Hindlimb muscle (tissue), 1 donor: ENCODE measurements at places on chromosomes 7 and 10.
A peak's percentile ranks its signal among the peaks of the same experiment; 100 is the strongest.

- no peak for DNase-seq
These were observed 56.3 kb downstream of the CAMK1D start for GRCh38 chr10:12405342-12406320.

DNA sequence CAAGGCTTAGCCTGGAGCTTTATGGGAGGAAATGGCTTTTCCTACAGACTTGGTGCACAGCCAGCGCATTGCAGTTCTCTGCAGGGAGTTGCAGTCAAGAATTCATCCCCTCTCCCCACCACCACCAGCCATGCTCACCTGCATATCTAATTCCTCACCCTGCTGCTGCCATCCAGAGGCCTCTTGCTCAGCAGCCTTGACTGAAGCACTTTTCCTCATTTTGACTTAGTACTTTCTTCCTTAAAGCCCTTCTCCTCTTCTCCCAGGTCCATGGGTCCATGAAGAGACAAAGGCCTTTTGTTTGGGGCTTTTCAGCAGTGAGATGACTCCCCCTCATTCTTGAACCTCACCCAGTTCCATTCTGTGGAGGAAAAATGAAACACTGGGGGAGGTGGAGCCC, 39.7 kb upstream of the GPR141 start:
- no peak for DNase-seq

GRCh38 chr7:39238234-39238869, 260.6 kb downstream of the POU6F2 start:
- no peak for DNase-seq

DNA sequence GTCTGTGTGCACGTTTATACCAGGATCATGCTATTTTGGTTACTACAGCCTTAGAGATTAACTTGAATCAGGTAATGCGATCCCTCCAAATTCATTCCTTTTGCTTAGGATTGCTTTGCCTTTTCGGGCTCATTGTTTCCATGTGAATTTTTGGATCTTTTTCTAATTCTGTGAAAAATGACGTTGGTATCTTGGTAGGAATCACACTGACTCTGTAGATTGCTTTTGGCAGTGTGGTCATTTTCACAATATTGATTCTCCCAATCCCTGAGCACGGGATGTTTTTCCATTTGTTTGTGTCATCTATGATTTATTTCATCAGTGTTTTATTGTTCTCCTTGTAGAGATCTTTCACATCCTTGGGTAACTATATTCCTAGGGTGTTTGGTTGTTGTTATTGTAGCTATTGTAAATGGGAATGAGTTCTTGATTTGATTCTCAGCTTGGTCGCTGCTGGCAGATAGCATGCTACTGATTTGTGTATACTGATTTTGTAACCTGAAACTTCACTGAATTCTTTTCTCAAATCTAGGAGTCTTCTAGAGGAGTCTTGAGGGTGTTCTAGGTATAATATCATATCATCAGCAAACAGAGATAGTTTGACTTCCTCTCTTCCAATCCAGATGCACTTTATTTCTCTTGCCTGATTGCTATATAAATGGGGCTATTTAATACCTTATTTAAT, 18.2 kb downstream of the SNX8 start:
- DNase-seq = no peak

DNA sequence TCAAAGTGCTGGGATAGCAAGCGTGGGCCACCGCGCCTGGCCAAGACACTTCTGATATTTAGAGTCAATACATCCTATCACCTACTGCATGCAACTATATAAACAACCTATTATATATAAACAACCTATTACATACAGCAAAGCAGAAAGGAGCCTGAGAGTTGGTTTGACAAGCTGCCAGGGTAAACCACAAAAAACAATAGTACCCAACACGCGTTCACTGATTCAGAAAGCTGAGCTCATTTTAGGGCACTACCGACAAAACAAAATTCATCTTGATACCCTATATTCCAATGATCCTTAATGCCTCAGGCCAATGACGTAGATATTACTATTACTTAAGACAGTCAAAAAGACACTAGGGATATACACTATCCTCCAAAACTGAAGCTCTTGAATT, 16.2 kb downstream of the MALSU1 start:
- no peak for DNase-seq

GRCh38 chr10:115696747-115697146, 576.3 kb downstream of the GFRA1 start:
- DNase-seq = no peak

DNA sequence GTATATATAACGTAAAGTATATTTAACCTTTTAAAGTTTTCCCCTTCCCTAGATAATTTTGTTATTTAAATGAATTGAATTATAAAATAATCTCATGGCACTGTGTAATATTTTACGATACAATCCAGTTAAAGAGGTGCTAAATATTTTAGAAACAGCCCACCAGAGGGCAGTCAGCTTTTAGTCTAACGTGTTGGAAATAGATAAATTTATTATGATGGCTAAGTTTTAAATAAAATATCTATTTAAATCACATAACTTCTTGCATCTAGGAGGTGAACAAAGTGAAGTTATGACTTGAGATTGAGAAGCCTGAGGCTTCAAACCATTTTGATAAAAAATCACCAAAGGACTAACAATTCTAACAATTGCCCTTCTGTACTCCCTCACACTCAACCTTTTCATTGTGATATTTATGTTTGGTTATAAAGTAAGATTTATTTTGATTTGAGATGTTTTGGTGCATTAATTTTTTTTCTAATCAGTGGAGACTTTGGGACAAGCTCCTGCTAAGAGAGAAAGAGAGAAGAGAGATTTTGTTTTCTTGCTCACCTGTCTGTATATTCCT, 171.5 kb upstream of the SP4 start:
- peak; percentile 4 for DNase-seq

DNA sequence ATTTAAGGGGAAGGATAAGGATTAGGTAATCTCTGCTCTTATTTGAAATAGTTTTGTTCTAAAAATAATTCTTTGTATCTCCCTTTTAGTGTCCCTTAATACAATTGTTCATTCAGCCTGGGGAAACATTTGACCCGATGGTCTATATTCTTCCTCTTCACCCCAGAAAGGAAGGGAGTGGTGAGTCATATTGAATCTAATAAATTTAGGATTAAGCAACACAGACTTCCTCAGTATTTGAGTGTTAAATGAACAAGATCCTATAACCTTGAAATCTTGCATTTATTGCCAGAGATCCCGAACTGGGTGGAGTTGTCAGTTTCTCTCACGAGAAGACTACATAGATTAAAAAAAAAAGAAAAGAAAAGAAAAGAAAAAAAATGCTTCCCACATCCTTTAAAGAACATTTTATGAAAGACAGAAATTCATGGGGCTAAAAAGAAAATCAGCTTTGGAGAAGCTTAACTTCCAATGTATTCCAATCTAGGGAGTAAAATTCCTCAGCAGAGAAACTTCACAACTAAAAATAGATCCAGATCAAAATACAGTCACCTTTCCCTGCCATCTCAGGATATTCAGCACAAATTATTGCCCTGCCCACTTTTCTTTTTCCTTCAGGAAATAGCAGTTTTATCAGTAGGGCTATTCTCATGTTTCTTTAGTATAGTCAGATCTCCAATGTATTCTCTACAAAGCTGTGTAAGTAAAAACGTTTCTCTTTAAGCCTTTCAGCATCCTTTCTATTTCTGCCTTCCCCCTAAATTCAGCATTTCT, 82.2 kb downstream of the SEMA3D start:
- no peak for DNase-seq

- no peak for DNase-seq
These were observed 159.4 kb downstream of the ANLN start for GRCh38 chr7:36549029-36549428.

GRCh38 chr7:136957391-136957790, 88.9 kb downstream of the CHRM2 start:
- DNase-seq = no peak

DNA sequence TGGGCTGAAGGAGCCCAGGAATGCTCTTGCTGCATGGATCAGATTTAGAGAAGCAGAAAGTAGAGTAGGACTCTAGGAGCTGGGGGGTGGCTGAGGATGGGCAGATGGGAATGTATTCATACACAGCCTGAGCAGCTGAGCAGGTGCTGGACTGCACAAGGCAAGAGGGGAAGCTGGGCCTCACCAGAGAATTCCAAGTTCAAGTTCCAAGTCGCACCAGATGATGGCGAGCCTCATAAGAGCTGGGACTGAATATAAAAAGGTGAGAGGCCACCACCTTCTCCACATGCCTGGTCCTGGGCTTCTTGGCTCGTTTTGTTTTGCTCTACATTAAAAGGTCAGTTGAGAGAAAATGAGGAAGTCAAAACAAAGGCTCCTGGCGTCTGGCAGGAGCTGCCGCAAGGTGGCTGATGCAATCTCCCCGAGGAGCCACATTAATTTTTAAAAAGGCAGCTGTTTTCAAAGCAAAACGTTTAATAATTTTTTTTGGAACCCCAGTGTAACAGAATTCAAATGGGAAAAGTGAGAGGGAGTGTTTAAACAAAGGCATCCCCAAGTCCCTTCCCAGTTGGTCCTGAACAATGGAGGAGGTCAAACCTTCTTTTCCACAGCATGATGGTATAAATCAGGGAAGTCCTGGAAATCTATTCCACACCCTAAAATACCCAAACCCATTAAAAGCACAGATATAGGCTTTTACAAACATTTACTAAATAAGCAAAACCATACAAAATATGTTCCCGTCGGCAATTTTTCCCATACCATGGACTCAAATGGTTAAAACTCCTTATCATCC, 9.5 kb downstream of the CYREN start:
- no peak for DNase-seq

- no peak for DNase-seq
These were observed 336.9 kb upstream of the CDC14C start for GRCh38 chr7:48587475-48587874.

DNA sequence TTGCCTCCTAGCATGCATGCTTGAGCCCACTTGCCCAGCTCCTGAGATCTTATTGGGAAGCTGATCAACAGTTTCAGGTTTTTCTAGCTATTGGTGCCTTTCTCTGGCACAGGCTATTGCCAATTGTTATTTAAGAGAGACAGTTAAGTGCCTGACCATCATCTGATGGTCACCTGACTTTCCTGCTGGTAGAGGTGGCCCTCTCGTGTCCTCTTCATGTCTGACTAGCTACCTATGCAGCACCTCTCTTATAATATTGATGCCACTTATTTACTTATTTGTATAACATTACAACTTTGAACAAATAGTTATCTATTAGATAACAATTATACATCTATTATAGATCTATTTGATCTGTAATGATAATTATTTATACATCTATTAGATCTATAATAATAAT, 205.9 kb upstream of the SEMA3D start:
- DNase-seq = no peak

GRCh38 chr7:5397736-5398135, 25.9 kb downstream of the TNRC18 start:
- no peak for DNase-seq

- DNase-seq = no peak
These were observed 83.4 kb upstream of the FAM3C start for GRCh38 chr7:121479466-121479865.

DNA sequence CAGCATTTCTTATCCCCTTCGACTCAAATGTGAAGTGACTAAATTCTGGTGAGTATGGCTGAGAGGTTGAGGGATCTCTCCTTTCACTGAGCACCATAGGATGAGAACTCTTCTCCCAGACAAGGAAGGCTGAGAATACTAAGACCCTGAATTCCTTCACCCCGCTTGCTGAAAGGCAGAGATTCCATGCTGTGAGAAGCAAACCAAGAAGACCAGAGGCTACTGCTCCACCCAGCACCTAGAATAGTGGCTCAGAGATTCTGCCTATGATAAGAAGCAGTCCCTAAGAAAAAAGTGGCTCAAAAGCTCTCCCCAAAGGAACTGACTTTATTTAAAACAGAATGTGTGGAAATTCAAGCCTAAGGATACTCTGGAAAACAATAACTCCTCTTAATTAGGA, 26.7 kb upstream of the WNT2 start:
- no peak for DNase-seq

DNA sequence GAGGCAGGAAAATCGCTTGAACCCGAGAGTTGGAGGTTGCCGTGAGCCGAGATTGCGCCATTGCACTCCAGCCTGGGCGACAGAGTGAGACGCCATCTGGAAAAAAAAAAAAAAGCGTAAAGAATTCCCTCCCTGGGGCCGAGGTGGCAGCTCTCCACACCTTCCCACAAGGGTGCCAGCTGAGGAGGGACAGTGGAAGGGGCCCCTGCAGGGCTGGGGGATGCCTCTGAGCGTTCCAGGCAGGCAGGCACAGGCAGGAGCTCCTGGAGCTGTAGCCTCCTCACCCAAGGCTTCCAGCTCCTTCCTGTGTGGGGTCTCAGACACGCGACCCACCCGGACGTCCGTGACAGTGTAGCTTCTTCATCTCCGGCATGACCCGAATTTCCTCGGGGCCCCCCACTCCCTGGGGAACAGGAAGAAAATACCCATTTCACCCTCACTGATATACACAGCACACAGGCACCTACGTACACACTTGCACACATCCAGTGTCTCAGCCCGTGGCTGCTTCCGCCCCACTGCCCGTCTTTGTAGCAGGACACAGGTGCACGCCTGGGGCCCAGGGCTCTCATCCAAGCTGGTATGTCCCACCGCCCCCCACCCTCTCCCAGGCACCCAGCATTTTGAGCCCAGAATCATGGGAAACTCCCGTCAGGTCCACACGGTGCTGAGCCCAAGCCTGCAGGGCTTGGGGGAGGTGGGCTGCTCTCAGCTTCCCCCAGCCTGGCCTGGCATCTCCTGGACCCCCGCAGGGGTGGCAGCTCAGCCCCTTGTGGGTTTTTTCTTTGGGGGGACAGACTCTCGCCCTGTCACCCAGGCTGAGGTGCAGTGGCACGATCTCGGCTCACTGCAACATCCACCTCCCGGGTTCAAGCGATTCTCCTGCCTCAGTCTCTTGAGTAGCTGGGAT, 25.7 kb downstream of the GRIFIN start:
- DNase-seq = no peak

- DNase-seq = no peak
These were observed 20.4 kb upstream of the RHBDD2 start for GRCh38 chr7:75858410-75858809.

DNA sequence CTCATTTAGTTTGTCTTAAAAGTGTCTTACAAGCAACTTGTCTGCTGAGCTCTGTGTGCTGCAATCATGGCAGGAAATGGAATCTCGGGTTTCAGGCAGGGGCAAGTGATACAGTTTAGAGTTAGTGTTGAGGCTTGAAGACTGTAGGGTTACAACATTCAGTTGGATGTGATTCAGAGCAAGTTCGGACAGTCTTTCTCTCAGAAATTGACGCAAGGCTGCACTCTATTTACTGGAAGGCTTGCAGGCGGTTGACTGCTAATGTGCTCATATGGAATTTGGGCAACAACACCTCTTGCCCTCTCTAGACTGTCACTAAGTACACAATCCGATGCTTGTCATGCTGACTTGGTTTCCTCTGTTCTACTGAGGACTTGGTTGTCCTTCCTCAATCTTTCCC, 161.7 kb upstream of the BMPER start:
- no peak for DNase-seq

- DNase-seq = no peak
These were observed 160.3 kb upstream of the KLF14 start for GRCh38 chr7:130894146-130894908.

- no peak for DNase-seq
These were observed 23.2 kb downstream of the BET1 start for GRCh38 chr7:93980744-93981479.

DNA sequence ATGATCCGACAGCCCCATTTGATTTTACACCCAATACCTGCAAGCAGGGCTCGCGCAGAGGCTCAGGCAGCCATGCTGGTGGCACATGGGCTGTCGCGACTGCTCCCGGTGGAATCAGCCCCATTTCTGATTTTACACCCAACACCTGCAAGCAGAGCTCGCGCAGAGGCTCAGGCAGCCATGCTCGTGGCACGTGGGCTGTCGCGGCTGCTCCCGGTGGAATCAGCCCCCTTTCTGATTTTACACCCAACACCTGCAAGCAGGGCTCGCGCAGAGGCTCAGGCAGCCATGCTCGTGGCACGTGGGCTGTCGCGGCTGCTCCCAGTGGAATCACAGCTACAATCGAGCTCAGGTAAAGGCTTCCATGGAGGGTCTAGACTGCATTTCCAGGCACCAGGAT, 244.1 kb downstream of the PTPRN2 start:
- no peak for DNase-seq
